Fibroblast of skin of scalp (primary cell): ENCODE measurements at places on chromosomes 3 and 15.

GRCh38 chr3:29679944-29680343 is 399.1 kb downstream of the RBMS3 start:
- no peak for DNase-seq

DNA sequence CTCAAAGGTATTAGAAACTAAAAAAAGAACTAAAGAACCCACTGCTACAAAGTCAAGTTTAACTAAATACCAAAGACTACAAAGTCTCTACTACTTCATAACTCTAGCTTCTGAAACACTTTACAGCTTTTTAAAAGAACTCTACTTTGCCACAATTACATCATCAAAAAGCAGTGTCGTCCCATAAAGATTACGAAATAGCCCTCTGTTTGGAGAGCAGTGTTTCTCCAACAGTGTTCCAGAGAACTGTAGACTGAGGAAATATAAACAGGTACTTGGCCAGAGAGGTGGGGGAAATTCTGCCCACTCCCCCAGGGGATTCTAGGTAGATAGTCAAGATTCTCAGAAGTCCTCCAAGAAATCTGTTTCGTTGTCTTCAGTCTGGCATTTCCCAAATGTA is 225.6 kb downstream of the PDZRN3 start:
- DNase-seq = no peak

DNA sequence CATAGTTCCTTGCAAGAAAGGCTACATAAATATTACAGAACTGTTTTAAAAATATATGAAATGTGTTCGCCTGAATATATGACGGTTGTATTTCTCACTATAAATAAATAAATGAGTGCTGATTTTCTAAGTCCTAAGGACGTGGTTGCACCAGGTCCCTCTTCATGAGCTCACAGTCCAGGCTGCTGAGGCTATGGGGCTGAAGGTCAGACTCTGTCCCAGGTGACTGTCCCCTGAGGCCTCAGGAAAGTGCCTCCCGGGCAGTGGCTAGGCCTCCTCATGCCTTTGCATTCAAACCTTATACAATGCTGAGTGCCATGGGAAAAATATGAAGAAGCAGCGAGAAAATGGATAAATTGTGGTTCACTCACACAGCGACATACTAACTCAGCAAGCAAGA is 43.5 kb upstream of the SSR3 start:
- DNase-seq = no peak

GRCh38 chr3:103693831-103694230 is 1259.0 kb downstream of the ZPLD1 start:
- DNase-seq = no peak

DNA sequence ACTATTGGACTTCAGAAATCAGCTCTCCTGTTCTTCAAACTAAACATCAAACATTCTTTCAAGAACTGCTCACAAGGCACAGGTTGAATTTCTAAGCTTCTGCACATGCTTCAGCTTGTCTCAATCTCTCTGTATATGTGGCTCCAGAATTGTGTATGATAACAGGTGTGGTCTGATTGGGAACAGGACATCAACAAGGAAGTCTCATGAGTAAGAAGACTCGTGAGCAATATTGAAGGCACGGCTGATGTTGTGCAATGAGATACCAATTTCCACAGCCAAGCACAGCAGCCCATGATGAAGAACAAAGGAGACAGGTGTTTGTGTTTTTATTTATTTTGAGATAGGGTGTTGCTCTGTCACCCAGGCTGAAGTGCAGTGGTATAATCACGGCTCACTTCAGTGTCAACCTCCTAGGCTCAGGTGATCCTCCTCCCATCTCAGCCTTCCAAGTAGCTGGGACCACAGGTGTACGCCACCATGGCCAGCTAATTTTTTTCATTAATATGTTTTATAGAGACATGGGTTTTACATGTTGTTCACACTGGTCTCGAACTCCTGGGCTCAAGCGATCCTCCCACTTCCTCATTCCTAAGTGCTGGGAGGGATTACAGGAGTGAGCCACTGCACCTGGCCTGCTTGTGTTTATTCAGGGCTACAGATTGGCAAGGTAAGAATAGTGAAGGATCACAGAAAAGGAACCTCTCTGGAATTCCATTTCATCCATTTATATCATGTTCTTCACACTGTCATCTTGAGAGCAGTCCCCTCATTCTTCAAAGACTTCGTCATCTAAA is 32.2 kb upstream of the ABHD17C start:
- DNase-seq = no peak

DNA sequence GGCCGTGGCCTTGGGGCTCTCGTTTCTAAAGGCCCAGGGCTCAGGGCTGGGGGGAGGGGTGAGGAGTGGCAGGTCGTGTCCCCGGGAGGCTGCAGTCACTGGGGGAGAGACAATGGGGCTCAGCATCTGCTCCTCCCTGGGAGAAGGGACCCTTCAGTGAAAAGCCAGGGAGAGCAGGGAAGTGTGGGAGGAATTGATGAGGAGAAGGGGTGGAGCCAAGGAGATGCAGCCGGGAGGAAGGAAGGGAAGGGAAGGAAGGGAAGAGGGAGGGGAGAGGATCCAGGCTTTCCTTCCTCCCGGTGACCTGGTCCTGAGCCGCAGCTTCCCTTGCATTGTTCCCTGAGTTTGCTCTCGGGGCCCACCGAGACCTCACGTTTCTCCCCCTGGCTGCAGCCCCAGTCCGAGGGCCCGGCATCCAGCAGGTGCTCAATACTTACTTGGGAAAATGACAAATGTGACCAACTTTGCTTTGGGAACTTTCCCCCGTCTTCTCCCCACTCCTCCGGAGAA is 1.4 kb upstream of the ZNF710 start:
- DNase-seq = peak; percentile 46

GRCh38 chr3:146065573-146066006 is 95.4 kb downstream of the PLOD2 start:
- DNase-seq = peak; percentile 76

GRCh38 chr3:140910860-140911259 is 30.8 kb upstream of the SLC25A36 start:
- peak; percentile 9 for DNase-seq

DNA sequence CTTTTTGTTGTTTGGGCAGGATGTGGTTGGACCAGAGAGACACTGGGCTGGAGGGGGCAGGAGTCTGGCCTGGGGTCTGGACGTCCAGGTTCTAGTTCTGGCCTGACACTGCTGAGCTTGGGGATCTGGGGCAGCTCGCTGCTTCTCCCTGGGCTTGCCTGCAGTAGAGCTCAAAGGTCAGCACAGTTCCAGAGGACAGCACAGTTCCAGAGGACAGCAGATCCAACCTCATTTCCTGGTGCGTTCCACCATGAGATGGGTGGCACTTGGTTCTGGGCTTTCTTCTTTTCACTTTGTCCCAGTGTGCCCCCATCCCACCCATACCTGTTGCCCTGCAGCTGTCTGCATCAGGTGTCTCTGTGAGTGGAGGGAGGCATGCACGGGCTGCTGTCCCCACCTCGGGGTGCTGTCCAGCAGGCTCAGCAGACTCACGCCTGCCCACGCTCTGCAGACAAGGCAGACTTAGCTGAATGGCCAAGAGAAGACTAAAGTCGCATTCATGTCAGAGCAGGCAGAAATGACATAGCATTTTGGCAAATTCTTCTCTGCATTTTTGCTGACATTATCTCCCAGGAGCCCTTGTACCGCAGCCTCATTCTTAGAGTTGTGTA is 16.7 kb downstream of the CACNA2D3 start:
- DNase-seq = no peak

GRCh38 chr3:131957980-131958379 is 76.8 kb downstream of the CPNE4 start:
- DNase-seq = no peak

- DNase-seq = no peak
These were observed 5.8 kb downstream of the LIPC start for GRCh38 chr15:58437531-58438105.

- DNase-seq = no peak
These were observed 4.1 kb downstream of the ZNF609 start for GRCh38 chr15:64464276-64465005.

DNA sequence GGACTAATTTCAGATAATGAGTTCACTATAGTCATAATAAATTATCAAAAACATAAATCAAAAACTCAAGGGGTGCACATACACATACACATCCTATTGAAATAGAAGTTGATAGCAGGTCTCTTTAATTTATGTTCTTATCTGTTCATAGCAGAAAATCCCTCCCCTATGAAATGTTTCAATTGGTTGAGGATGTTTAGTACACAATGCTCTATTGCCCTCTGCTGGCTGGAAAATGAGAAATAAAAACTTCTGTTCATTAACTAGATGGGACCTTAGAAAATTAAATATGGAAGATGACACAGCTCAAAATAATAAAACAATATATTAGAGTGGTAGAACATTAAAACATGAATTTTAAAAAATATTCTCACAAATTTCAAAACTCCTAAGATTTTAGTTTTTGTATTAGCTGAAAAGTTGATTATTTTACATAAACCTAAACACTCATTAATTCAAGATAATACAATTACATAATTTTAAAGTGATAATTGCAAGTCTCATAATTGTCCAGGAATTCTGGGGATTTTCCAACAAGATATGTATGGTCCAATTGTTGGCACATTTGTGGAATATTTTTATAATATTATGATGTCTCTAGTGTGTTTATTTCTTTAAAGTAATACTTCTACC is 735.0 kb downstream of the ROBO1 start:
- DNase-seq = peak; percentile 65

GRCh38 chr3:46542801-46543201 is 23.3 kb downstream of the LRRC2 start:
- no peak for DNase-seq

- peak; percentile 60 for DNase-seq
These were observed 55.3 kb upstream of the NUDT16 start for GRCh38 chr3:131326307-131326706.

DNA sequence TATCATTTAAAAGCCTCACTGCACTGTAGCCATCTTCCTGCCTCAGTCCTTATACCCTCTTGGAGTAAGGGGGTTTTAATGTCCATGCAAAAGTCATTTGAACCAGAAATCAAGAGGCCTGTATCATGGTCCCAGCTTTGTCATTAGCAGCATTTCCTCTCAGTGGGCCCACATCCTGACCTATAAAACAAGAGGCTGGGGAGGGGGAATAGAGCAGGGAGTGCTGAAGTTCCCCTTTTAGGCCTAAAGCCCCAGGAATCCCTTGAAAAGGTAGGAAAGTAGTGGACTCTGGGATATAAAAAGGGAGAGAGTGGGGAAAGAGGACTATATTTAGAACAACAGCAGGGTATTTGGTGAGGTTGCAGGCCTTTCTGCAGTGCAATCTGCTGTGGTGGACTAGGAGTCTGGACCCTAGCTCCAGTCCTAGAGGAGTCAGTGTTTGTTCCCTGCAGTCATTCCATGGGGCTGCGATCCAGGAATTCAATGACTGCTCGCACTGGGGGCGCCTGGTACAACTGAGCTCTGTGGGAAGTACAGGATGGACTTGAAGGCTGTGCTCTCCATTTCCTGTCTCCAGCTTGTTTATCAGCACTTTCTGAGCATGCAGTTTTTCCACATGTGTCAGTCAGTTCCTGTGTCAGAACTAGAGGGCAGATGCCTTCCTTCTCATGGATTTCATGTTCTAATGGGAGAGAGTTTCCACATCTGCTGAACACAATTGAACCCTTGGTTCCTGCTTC is 46.8 kb downstream of the PDHB start:
- peak; percentile 90 for DNase-seq

GRCh38 chr3:111662907-111663306 is 67.8 kb upstream of the ZBED2 start:
- DNase-seq = no peak

- DNase-seq = peak; percentile 17
These were observed 78.5 kb upstream of the FAM174B start for GRCh38 chr15:92733934-92734521.

GRCh38 chr3:100556673-100557310 is 52.6 kb upstream of the ADGRG7 start:
- peak; percentile 71 for DNase-seq

- DNase-seq = no peak
These were observed 101.8 kb upstream of the ST8SIA2 start for GRCh38 chr15:92291900-92292299.

DNA sequence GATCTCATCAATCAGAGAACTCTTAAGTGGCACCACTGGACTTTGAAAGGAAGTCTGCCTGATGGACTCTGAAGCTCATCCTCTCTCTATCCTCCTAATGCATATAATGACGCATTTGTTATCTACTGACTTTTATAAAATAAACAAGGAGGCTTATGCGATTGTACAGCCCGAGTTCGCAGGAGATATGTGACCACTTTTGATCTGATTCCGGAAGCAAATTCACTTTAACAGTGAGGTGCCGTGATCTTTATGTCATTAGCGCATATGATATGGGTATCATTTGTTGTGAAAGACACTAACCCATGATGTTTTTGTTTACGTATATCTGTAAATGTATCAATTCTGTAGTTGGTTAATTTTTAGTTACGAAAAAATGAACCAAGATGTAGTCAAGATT is 427 bp upstream of the RNF111 start:
- no peak for DNase-seq

DNA sequence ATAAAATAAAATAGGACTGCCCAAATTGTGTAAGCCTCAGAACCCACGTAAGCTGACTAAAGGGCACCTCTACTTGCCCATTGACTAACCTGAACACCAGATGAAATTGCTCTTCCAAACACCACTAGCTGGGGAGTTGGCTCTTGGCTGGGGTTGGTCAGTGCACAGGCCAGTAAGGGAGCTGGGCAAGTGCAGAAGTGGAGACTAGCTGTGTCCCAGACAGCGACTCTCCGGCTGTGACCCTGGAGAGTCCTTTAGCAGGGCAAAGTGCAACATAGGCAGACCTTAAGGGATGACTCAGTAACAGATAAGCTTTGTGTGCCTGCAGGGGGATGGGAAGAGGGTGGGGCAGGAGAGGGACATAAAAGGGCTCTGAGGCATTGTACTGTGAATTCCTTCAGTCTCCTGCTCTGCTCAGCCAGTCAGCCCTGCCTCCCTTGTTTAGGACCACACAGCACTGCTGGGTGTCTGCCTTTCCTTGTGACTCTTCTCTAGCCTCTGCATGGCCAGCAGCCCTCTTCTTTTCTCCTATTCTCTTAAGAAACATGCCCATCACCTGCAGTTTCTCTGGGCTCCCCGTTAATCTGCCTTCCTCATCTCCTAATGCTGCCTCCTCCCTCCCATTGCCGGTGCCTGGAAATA is 13.2 kb downstream of the NR1I2 start:
- DNase-seq = no peak

DNA sequence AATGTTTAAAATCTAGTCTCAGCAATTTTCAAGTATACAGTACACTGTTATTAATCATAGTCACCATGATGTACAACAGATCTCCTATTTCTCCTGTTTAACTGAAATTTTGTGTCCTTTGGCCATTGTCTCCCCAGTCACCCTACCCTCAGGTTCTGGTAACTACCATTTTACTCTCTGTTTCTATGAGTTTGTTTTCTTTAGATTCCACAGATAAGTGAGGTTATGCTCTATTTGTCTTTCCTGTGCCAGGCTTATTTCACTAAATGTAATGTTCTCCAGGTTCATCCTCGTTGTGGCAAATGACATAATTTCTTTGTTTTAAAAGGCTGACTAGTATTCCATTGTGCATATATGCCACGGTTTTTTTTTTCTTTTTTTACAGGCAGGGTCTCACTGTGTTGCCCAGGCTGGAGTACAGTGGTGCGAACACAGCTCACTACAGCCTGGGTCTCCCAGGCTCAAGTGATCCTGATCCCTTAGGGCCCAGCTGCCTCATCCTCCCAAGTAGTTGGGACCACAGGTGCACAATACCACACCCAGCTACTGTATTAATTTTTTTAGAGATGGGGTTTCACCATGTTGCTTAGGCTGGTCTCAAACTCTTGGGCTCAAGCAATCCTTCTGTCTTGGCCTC is 50.0 kb downstream of the RAB7A start:
- no peak for DNase-seq

GRCh38 chr3:97996988-97997387 is 24.8 kb upstream of the RIOX2 start:
- no peak for DNase-seq
